ENCODE measurements at places on chromosomes 2 and 18.

DNA sequence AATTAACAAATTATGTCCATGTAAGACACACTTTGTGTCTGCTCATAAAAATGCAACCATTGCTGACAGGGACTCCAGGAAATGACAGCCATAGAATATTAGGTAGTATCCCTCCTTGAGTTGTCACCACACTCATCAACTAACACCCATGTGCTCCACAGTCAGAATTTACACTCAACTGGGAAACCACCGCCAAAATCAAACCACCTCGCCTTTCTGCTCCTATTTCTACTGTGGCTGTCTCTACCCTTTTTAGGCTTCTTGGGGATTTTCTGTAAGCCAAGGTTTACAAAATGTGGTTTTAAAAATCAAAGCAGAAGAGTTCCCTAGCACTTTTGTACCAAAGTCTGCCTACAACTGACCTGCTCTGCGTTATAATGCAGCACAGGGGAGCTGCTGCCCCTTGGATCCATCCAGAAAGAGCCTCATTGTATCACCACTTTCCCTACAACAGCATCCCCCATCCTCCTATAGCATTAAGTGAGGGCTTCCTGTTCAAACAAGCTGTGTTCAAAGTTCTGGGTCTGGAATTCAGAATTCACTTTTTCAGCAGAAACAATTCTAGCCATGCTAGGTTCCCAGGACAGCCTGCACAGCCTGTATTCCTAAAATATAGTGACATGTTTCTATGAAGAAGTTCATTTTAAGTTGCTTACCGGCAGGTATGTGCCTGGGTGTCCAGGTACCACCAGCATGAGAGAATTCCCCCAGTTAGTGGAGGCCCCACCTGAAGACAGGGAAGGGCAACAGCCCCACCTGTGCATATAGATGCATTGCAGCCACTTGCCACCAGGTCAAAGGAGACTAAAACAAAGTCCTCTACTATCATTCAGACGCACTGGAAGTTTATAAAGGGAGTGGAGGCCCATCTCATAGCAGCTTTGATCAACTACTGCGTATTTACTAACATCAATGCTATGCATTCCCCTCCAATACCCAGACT lies 104.3 kb downstream of the MYO5B start:
- no peak for DNase-seq

DNA sequence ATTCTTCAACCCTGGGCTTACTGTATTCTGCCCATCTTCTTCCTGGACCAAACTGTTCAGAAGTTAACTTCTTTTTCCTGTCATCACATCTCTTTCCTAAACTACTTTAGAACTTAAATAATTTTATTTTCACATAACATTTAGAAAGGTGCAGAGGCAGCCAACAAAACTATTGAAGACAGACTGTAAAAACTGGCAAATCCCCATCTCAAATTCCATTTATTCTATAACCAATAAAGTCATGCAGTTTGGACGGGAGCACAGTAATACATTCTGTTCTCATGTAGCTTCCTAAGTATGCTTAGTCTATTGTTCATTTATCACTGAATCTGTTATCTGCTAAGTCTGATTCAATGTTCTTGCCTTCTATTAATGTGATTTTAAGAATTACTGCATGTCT lies 99.1 kb downstream of the SMAD2 start:
- DNase-seq: no peak

- no peak for DNase-seq
Measured at GRCh38 chr2:241542278-241542605, 16.3 kb upstream of the BOK start.

DNA sequence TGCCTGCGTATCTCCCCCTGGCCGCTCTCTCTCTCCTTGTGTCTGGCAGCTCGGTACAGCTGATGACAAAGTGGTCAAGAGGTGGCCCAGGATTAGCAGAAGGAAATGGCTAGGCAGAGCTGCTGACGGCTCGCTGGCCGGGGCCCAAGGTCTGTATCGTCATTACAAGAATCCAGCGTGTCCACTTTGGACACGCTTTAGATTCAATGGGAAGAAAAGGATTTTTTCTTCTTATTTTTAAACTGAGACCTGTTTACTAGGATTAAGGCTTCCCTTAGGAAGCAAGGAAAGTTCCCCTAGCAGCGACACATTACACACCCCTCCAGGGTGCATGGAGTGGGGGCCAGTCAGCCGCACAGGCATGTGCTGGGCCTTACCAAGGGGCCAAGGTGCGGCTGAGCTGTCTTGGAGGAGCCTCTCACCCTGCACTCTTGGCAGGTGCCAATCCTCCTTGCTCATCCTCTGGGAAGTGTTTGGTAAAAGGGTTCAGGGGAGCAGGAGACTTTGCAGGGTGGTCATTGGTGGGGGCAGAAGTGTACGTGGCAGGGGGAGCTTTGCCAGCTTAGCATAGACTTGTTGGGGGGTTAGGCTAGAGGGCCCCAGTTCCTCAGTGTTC lies 76.8 kb downstream of the POLR1A start:
- no peak for DNase-seq

- DNase-seq: no peak
Measured at GRCh38 chr2:205773989-205774388, 91.7 kb downstream of the NRP2 start.

All from renal cortex interstitium (tissue), 15 donors.